ENCODE measurements at places on chromosomes 6 and 20.

DNA sequence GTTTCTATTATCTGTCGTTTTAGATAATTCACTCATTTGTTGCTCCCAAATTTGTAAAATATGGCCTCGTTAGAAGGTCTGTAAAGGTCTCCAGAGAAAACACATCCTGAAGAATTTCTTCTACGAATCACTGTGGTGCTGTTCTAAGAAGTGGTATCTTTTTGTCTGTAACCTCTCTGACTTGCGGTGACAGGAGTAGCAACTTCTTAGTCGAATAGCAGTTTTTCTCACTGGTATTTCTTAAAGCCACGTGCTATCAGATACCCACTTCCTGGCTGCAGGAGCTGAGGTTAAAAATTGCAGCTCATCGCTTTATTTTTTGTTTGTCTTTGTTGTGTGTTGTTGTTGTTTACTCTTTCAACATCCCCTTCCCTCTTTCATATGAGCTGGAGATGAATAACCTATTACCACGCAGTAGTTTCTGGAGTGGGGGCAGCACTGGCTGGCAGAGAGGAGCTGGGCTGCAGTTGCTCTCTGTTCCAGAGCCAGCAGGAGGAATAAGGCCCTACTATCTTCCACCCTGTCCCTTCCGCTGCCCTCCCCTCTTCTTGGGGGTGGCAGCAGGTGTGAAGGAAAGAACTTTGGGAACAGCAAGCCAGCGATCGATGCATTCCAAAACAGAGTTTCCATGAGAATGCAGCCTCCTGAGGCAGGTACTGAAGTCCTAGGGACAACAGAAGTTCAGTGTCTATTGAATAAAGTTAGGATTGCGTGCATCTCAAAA is 64.7 kb downstream of the C6orf118 start:
- no peak for DNase-seq

- no peak for DNase-seq
These were observed 13.4 kb upstream of the CPNE5 start for GRCh38 chr6:36852481-36853147.

GRCh38 chr20:24523661-24524060 is 54.2 kb downstream of the SYNDIG1 start:
- DNase-seq: no peak

GRCh38 chr20:5686384-5687105 is 63.7 kb upstream of the SHLD1 start:
- no peak for DNase-seq

- DNase-seq: no peak
These were observed 131.6 kb upstream of the RREB1 start for GRCh38 chr6:6976193-6976592.

- DNase-seq: no peak
These were observed 244.5 kb downstream of the MAFB start for GRCh38 chr20:40444516-40444915.

- DNase-seq: no peak
These were observed 184.2 kb downstream of the EPM2A start for GRCh38 chr6:145551164-145551563.

DNA sequence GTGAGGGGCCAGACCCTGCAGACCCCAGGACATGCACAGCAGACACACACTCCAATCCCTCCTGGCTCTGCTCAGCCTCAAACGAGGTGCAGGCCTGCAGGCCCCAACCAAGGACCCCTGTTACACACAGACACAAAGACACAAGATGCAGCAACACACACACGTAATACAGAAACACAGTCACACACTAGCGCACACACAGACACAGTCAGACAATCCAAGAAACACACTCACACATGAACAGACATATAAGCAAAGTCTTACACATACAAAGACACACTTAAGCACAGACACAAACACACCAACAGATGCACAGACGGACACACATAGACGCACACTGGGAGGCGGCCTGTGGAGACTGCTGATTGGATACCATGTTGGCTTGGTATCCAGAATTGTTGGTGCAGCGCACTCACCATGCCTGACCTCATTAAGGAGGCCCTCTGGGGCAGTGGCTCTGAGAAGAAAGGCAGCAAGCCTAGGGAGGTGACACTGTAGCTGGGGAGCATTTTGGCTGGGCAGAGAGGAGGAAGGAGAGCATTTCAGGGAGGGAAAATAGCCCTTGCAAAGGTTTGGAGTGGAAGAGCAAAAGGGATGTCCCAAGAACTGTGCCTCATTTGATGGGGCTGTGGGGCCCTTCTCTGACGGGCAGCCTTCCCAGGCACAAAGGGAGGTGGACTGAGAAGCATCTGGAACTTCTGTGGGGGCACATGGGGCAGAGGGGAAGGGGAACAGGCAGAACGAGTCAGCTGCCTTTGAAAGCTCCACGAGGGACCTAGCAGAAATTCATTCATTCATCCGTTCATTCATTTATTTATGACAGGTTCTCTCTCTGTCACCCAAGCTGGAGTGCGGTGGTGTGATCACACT is 1.4 kb upstream of the HSPA12B start:
- no peak for DNase-seq

DNA sequence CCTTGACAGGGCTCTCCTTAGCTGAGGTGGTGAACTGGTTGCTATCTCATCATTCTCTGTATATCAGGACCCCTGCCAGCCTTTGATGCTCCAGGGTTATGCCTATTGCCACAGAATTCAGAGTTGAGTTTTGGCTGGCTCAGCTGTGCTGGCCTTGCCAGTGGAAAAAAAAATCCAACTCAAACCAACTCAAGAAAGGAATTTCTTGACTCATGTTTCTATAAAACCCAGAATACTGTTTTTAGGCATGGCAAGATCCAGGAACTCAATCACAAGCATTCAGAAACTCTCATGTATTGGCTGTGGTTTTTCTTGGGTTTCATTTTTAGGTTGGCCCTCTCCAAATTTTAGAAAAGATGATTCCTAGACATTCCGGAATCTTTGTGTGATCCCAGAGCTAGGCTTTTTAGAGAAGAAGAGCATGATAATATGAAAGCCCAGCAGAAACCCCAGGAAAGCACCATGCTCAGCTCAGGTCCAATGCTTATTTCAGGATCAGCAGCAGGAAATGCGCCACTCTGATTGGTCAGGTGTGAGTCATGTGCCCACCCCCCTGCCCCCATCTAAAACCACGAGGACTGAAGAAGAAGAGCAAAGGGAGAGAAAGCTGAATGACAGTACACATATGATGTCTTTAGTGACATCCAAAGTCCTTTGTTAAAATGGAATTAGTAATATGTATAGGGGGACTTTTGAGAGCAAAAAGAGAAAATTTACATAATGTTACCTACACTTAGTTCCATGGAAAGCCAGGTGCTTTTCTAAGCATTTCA is 122.9 kb downstream of the RNF144B start:
- DNase-seq: no peak

DNA sequence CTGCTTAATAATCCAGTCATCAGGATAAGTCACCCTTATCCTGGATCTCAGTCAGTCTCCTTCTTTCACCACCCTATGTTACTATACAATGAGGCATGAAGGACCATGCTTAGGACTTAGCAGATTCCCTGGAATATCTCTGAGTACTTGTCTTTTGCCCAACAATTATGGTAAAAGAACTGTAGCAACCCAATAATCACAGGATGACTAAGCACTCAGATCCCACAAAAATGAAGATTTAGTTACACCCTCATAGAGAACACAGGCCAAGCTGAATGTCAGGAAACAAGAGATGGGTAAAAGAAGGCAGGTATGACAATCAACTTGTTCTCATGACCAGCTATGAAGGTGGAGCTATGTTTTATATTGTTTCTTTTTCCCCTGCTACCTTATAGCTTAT is 91.4 kb downstream of the EDN1 start:
- DNase-seq: no peak

DNA sequence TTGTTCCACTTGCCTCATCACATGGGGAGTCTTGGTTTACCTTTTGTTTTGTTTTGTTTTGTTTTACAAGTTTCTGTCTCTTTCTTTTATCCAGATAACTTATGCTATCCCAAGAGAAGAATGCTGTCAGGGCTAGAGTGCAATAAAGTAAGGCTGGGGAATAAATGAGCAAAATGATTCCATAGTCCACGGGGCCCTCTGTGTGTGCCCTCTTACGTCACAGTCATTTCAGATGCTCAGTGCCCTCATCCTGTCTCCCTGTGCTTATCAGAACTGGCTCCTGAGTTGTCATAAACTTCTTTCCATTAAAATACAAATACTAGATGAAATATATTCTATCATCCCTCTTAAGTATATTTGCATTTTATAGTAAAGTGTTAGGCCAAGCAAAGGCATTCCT is 30.8 kb upstream of the ENPP1 start:
- no peak for DNase-seq

DNA sequence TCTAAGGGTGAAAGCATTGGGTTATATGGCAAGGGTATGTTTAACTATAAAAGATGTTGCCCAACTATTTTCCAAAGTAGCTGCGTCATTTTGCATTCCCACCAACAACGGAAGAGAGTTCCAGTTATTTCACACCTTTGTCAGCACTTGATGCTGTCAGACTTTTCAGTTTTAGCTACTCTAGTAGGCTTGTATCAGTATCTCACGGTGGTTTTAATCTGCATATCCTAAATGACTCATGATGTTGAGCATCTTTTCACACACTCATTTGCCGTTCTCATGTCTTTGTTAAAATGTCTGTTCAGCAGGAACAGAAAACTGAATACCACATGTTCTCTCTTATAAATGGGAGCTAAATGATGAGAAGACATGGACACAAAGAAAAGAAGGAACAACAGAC is 122.3 kb downstream of the RNASET2 start:
- DNase-seq: no peak

DNA sequence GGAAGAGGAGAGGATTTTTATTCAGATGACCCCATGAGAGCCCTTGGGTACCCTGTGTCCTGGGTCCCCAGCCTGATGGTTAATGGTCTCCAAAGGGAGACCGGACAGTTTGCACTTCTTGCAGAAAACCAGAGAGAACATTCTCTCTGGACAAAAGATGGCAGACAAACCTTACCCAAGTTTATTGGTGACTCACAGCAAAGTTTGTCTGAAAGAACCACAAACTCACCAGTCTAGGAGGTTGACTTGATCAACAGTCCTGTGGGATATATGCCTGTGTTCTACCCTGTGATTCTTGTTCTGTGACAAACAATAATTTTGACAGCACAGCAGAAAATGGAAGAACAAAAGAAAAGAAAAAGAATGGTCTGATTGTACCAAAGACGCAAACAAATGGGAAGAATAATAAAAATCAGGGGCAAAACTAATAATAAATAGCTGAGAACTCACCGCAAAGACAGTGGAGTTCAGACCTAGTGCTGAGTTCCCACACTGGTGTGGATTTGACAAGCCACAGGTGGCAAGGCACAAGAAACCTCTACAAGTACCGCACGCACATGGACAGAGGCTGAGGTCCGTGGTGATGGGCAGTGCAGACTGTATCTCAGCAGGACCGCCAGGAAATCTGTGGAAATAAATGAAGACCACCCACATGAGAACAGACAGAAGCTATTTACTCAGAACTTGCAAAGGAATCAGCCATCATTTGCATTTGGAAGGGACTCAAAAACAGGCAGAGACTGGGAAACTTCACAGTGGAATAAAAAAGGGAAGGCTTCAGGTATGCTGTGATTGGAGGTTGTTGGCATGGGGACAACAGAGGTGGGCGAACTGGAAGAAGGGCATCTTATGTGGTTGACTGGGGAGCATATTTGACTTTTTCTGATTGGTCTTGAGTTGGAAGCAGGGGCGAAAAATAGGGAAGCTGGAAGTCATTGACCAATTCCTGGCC is 246.3 kb upstream of the RNF24 start:
- no peak for DNase-seq

- DNase-seq: no peak
These were observed 28.3 kb upstream of the GGTLC1 start for GRCh38 chr20:24016607-24017457.

DNA sequence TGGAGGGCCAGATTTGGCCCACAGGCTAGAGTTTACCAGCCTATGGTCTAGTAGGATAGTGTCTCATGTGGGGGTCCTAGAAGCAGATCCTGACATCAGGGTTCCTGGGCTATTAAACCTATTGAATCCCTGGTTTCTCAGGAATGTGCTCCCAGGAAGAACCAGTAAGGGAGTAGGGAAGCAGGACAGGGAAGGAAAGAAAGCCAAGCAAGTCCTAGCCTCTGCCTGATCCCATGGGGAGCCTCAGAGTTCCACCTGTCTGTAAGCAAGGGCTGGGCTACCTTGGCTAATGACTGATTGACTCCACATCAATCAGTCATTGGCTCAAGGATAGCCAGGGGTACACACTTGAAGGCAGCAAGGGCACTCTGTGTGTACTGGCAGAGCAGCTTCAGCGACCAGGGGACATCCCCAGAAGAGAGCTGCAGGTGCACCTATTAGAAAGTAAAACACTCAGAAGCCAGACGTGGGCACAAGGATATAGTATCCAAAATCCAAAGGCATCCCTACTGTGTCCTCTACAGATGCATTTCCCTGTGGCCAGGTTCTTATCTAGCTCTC is 309.5 kb downstream of the TSHZ2 start:
- no peak for DNase-seq

DNA sequence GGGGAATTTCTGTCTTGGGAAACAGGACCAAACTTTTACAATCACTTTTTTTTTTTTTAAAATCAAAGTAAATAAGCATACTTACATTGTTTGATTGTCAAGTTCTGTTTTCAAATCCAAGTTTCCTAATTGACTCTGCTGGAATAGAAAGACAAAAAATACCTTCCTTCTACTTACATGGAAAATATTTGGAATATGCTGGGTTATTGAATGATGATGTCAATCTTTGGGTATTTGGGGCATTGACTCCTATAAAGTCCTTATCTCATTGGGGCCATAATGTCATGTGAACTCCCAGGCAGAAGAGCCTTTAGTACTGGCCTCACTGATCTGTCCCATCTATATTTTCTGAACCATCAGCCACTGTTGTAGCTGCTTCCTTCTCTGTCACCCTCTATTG is 122.6 kb upstream of the NOX3 start:
- DNase-seq: no peak

GRCh38 chr6:170032197-170032596 is 258.7 kb downstream of the DLL1 start:
- DNase-seq: no peak

DNA sequence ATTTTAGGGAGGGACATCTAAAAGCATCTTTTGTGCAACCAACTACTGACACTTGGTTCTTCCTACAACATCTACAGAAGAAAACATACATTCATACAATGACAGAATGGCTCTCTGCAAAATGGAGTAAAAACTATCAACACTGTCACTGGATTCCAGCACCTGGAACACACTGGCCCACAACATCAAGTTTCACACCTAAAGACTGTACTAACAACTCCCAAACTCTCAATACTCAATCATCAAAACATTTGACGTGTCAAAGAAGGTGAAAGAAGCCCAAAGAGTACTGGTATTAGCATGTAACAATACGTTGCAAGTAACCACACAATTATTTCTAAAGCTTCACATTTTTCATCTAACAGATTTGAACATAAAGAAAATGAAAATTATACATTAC is 2.1 kb downstream of the CPNE1 start:
- no peak for DNase-seq

GRCh38 chr6:91080871-91081270 is 494.0 kb upstream of the MAP3K7 start:
- no peak for DNase-seq

DNA sequence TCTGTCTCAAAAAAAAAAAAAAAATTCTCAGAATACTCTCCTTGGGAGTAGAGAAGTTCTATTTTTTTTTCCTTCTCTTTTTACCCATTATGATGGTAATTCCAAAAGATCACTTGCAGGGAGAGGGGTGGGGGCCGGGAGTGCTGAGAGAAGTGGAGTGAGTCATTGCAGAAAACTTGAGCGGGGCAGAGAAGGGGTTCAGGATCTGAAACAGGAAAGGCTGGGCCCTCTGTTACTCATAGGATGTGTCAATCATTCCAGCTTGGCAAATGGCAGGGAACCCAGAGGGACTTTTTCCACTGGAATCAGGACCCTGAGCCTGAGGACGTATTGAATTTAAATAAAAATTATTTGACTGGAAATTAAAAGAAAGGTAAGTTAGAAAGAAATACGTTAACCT is 111.4 kb upstream of the ARMC2 start:
- DNase-seq: no peak

GRCh38 chr6:79065232-79065631 is 12.8 kb downstream of the PHIP start:
- DNase-seq: no peak
